Neural crest cell (in vitro differentiated cells): ENCODE measurements at places on chromosomes 16 and 17.

DNA sequence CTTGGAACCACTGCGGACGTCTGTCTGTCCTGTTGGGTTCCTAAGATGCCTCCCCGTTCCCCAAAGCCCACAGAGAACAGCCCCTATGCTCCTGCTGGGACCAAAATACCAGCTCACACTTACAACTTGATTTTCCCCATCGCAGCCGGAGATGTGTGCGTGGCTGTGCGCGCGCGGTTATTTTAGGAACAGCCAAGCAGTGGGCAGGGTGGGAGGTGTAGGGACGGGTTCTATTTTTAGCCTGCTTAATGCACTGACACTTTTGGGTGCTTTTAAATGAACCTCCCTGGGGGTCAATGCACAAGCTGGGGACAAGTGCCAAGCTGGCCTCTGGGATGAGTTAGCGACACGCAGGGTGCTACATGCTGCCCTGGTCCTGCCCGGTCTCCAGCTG is 74.1 kb downstream of the KLHDC4 start:
- no peak for DNase-seq

- DNase-seq, result peak; percentile 19
Observed at GRCh38 chr16:25692742-25693508, 1.2 kb downstream of the HS3ST4 start.

GRCh38 chr17:76925441-76925891 is 57.3 kb downstream of the MGAT5B start:
- no peak for DNase-seq

DNA sequence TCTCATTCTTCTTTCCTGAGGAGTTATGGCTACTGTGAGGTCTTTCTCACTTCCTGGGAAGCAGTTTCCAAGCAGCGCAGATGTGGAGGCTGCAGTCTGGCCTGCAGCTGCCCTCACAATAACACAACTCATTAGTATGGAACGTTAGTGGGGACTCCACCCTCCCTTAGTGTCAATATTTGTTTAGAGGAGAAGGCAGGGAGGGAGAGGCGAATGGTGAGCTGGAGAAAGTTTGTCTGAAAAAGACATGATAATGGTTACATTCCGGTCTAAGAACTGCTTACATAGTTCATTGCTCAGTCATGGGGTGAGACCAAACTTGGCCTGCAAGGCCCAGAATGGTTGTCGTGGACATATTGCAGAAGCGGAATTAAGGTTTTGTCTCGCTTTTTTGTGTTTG is 170.2 kb downstream of the HS3ST3B1 start:
- DNase-seq, result no peak

GRCh38 chr16:87172632-87173031 is 144.6 kb downstream of the C16orf95 start:
- DNase-seq, result no peak

GRCh38 chr16:21159281-21159951 is 942 bp downstream of the LDAF1 start:
- peak; percentile 18 for DNase-seq

DNA sequence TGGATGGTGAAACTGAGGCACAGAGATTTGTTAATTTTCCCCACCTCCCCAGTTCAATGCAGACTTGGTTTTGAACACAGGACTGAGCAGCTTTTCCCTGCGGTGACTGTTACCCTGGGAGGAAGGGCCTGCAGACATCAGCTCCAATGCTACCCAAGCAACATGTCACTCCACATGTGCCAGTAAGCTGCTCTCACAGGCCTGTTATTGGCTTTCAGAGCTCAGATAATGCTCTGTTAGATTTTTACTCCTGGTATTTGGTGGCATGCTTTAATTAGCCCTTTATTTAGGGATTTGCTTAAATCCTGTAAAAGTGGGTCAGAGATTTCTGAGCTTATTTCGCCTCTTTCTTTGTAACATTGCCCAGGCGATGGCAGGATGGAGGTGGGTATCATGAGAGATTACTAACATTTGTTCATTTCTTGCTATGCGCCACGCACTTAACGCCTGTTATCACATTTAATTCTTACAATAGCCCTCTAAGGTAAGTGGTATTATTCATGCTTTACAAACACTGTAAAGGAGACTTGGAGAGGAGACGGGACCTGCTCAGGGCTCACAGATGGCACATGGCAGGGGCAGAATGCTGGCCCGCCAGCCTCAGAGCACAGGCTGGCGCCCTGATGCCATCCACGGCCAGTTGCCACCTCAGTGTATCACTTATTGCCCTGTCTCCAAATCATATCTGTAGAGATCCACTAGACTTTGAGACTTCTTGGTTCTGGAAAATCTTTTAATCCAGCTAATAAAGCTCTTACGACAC is 84.0 kb upstream of the CACNG5 start:
- no peak for DNase-seq

DNA sequence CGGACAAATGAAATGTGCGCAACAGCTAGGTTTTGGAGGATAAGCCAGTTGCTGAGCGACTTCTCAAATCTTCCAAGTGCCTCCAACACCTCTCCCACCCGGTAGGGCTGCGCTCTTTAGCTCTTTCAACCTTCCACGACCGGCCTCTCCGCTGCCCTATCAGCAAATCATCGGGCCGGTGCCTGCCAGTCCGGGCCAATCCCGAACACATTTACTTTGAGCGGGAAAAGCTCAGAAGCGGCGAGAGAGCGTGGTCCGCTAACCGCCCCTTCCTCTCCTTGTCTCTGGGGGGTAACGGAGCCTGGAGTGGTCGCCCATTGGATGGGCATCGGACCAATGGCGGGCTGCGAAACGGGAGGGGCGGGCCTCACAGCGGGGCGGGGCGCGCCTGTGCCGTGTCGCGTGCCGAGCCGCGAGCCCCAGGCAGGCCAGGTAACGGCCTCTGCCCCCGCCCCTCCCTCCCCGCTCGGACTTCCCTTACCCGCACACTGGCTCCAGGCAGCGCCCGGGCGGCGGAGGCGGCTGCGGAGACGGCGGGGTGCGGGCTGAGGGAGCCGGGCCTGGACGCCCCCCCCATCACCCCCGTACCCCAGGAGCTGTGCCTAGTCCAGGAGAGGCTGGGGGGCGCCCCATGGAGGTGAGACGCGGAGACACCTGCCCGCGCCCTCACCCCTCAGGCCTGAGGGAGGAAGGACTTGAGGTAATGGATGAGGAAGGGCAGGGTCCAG is at the start of gene MEIOC:
Gene MEIOC, plus strand, starts transcription at position 486 of the 728 bp plus-strand sequence. Its CDS starts 146 bp downstream, at position 632.
- DNase-seq, result peak; percentile 33

DNA sequence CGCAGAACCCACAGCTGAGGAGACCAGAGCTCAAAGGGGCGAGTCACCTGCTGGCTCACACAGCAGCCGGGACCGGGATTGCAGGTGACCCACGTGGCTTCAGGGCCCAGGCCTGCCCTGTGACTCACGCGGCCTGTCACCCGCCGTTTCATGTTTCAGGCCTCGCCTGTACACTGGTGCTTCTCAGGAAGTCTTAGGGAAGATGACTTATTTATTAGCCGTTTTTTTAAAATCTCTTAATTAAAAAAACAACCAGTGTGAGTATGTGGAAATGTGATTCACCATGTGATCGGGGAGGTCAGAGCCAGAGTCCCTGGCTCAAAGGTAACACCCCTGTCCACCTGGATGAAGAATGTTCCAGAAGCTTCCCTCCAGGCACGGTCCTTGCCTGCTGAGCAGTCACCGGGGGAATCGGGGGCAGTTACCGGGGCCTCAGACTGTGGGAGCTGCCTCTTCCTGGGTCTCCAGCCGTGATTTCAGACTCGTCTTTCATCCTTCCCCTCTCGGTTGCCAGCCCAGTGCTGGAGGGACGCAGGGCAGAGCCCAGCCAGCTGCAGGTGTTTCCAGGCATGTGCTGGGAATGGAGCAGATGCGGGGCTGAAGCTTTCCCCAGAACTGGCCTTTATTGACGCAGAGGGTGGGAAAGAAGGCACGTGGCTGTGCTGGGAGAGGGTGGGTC is 49.3 kb downstream of the CMIP start:
- DNase-seq, result no peak

DNA sequence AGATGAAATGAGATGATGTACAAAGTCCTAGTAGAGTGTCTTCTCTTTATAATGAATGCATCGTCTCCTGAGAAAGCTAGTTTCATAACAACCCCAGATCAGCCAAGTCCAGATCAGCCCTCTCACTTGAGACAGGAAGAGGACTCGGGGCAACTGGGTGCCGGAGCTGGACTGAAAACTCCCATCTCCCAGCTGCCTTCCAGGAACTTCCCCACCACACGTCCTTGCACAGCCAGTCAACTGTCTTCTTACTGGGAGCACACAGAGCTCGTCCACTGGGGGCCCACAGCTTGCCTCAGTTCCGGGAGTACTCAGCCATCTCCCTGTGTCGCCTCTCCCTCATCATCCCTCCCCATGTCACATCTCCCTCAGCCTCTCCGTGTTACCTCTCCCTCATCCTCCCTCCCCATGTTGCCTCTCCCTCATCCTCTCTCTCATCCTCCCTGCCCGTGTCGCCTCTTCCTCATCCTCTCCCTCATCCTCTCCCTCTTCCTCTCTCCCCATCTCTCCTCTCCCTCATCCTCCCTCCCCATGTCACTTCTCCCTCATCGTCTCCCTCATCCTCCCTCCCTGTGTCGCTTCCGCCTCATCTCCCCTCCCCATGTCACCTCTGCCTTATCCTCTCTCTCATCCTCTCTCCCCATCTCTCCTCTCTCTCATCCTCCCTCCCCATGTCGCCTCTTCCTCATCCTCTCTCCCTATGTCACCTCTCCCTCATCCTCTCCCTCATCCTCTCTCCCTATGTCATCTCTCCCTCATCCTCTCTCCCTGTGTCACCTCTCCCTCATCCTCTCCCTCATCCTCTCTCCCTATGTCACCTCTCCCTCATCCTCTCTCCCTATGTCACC is 22.4 kb upstream of the KCNH6 start:
- DNase-seq, result no peak

DNA sequence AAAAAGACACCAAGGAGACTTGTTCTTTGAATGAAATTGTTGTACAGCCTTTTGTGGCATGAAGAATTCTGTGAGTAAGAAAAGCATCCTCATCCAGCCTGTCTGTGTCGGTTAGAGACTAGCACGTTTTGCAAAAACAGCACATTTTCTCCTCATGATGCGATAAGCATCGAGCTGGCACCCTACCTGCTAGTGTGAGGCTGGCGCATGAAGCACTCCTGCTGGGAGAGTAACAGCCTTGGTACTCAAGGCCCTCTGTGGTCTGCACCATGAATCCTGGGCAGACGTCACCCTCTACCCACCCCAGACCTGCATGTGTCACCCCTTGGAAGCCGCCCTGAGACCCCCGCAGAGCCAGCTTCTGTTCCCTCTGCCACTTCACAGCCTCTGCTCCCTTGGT is 92.6 kb upstream of the TMEM132E start:
- no peak for DNase-seq

DNA sequence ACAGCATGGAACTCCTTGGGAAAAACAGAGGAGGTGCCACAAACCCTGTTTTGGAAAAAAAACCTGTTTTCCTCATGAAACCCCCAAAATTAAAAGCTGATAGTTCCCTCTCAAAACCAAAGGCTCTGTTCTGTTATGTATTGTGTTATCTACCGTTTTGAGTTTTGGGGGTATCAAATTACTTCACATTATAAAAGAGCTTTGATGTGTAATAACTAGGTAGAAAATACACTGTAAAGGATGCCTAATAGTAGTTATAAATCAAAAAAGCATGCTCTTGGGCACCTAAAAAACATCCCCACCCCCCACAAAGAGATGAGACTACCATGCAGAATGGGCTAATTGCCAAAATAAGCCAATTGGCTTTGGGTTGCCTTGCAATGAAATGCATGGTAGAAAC is 30.8 kb downstream of the C16orf54 start:
- DNase-seq, result no peak

GRCh38 chr16:85421338-85422195 is 191.6 kb upstream of the GSE1 start:
- DNase-seq, result no peak

- DNase-seq, result no peak
Observed at GRCh38 chr16:89899879-89900481, 18.7 kb upstream of the MC1R start.

- no peak for DNase-seq
Observed at GRCh38 chr16:83689385-83689831, 118.4 kb upstream of the HSBP1 start.

GRCh38 chr17:29155966-29156338 is 24.2 kb downstream of the MYO18A start:
- DNase-seq, result no peak

DNA sequence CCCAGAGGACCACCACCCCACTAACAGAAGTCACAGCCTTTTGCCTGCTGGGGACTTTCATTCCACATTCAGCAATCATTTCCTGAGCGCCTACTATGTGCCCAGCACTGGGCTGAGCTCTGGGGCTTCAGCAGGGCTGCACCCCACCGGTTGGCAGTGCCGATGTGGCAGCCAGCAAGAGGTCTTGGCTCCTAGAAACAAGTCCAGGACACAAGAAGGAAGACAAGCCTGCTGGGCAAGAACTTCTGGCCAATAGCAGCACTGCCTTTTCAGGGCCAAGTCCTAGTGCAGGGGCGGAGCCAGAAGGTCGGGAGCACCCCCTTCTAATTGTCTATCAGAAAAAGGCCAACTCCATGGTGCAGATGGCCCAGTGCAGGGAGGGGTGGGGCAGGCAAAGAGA is 13.0 kb upstream of the HOXB9 start:
- DNase-seq, result no peak

DNA sequence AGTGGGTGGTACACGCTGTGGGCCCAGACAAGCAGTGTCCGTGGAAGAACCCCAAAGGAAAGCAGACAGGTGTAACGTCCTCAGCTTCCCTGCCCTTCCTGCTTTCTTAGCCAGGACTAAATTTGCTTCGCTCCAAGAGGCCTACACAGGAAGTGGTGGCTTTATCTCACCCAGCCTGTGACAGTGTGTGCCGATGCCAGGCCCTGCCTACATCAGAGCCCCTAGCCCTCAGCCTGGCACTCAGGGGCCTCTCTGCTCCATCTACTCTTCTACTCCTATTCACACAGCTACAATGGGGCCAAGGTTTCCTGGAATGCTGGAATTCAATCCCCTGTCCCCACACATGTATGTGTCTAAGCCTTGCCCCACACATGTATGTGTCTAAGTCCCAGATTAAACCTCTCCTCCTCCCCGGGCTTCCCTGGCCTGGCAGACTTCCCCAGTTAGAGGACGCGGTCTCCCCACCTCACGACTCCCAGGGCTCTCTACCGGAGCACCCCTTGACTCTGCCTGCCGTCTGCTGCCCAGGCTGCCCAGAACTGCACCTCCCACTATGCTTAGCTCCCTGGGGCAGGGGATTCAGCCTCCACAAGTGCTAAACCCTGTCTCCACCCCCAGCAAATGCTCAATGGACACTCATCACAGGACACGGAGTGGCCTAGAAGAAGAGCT is 8.2 kb downstream of the PGAP3 start:
- DNase-seq, result no peak
